ENCODE measurements at places on chromosomes 12 and 14.
A peak's percentile ranks its signal among the peaks of the same experiment; 100 is the strongest.

DNA sequence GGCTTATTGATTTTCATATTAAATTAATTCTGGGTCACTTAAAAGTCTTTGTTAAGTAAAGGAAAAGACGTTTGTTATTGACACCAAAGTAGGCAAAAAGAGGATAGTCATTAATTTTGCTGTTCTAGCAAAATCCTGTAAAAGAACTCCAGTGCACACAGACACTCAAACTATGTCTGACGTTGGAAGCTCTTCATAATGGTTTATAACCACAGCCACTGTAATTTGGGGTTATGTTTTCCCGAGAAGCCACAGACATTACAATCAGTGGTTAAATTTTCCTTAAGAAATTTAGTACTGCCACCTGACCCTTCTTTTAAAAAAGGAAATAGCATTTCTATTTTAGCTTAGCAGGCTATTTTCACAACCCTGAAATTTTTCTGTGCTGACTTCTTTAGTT, 267.5 kb downstream of the CCDC91 start:
- DNase-seq, result no peak

GRCh38 chr12:63955831-63956666, 111.5 kb downstream of the SRGAP1 start:
- no peak for DNase-seq

- no peak for DNase-seq
Measured at GRCh38 chr12:52141306-52141705, 50.5 kb downstream of the KRT80 start.

DNA sequence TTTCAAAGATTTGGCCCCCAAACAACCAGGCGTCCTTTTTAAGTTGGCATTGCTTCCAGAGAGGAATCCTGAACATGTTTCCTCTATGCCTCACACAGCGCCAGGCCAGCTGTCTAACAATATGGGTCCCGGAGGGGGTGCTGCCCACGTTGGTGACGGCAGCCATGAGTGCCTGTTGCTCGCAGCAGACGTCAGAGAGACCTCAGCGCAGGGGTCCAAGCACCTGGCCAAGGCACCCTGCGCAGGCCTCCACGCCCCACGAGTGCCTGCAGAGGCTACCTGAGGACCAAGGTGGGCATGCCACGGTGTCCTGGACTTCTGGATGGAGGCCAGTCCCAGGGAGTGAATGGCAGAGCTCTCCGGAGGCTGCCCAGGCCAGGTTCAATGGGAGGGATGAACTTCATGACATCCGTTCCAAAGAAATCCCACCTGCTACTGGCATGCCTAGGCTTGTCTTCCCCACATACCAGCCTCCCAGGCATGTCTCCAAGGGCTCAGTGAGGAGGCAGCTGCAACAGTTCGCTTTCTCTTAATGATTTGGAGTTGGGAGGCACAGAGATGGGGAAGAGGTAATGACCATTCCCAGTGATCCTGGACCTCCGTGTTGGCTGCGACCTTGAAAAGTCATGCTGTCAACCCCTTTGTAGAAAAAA, 11.6 kb upstream of the FOXN3 start:
- DNase-seq, result peak; percentile 96

DNA sequence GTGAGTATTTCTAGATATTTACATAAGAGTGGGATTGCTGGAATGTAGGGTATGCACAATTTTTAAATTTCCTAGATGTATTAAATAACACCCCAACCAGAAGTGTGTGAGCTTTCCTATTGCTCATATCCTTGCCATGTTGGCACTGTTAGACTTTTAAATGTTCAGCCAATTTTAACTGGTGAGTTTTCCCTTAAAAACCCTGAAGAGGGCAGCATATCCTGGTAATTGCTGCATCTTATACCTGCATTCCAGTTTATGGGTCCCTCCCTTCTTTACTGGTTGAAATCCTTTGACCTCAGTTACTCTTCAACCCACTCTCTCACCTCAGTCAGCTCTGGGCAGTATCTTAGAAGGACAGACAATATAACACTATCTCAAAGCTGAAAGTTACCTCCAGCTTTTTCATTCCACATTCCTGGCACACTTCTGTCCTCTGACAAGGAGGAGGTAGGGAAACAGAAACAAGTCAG, 270.6 kb downstream of the PAWR start:
- peak; percentile 76 for DNase-seq

GRCh38 chr12:90959538-90960139, 4.7 kb upstream of the CCER1 start:
- DNase-seq, result peak; percentile 71

DNA sequence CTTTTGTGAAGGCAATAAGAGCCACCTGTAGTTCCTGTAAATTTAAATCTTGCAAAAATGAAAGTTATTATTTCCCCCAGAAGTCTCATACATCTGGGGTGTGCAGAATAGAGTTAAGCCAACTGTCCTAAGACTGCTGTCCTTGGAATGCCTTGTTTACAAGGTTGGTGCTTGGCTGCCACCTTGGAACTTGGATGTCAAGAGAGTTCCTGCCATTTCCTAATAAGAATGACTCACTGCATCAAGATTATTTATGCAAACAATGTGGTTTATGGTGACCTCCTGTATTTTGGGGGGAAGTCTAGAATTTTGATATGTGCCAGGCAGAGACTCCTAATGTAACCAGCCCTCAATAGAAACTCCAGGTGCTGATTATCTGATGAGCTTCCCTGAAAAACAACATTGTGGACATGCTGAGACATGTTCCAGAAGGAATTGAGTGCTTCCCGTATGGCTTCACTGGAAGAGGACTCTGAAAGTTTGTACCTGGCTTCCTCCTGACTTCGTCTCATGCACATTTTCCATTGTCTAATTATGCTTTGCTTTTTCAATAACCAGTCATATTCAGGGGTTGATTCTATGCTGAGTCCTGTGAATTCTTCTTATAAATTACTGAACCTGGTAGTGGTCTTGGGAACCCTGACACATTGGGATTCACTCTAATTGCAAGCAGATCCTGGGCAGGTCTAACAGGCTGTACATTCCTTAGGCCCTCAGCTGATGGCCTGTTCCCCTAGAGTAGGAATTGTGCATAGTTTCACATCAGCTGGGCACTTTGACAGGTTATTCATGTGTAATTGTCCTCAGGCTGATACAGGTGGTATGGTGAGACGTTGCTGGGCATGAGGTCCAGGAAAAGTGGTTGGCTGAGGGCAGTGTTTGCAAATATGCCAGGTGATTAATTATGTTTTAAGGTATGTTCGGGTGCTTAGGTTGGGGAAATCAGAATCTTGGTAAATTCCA, 1370.7 kb upstream of the TMEM132C start:
- no peak for DNase-seq

DNA sequence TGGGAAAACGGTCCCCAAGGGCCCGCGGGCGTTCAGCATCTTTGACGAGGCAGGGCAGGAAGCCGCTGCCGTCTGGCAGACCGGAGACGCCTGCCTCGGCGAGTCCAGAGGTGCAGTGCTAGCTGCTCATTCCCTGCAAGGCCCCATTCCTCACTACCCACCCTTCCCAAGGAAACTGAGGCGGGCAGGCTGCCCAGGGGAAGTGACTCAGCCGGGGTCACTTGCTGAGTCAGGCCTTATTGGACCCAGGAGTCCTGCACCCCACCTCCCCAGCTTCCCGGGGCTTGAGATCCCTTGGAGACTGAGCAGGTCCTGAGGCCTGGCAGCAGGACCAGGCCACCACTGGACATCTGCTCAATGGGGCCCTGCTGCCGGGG, 3.7 kb downstream of the SH2B3 start:
- DNase-seq, result no peak

- DNase-seq, result no peak
Measured at GRCh38 chr12:93740751-93741150, 63.6 kb downstream of the CRADD start.

GRCh38 chr12:13223179-13223804, 26.8 kb downstream of the EMP1 start:
- no peak for DNase-seq

DNA sequence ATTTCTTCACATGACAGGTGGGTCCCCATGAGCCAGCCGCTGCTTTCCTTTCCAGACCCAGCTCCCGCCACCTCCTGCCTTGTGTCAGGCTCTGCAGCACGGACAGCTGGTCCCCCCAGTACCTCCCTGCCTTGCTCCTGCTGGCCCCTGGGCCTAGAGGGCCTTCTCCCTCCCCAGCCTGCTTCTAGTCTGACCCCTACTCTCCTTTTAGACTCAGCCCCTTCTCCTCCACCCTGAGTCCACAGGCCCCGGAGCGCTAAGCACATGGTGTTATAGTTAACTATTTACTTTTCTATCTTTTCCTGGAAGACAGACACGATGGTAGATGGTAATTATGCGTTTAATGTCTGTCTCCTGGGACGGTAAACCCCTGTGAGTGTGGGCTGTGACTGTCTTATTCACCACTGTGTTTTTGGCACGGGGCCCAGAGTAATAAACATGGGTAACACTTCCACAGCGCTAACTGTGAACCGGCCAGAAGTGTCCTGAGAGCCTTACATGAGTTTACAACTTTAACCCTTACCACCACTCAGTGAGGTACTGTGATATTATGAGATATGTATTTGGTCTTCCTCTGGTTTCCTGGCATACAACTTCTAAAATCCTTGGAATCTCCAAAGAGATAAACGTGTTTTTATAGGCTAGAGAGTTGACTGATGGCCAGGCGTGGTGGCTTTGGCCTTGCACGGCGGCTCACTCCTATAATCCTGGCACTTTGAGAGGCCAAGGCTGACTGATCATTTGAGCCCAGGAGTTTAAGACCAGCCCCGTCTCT, 41.2 kb downstream of the DGLUCY start:
- no peak for DNase-seq

GRCh38 chr12:13163868-13164635, 32.5 kb upstream of the EMP1 start:
- no peak for DNase-seq

DNA sequence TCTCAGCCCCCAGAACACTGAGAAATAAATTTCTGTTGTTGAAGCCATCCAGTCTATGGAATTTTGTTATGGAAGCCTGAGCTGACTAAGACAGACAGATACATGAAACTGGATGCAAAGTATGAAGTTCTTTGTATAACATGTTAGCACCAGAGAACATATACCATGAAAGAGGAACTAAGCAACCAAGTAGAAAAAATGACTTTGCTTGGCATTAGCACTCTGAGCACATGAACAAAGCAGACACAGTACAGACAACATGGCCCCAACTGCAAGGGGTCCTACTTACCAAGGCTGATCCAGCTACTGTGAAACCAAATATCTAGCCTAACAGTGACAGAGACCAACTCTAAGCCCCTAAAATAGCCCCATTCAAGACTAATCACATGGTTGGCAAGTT, 13.8 kb downstream of the EXOC5 start:
- no peak for DNase-seq
